CD4-positive, alpha-beta T cell treated with Interleukin-4 for 1 hour (primary cell): ENCODE measurements at places on chromosomes 16 and 17.

DNA sequence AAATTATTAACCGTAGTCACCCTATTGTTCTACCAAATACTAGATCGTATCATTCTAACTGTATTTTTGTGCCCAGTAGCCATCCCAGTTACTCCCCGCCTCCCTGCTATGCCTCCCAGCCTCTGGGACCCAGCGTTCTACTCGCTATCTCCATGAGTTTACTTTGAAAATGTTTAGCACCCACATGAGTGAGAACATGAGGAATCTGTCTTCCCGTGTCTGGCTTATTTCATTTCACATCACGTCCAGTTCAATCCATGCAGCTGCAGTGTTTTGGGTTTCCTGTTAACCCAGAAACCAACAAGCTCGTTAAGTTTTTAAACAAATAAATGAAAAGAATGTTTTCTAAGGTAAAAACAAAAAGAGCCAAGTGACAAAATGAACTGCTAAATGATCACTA lies 82.1 kb downstream of the VPS53 start:
- no peak for DNase-seq

GRCh38 chr17:57195785-57196460 lies 60.4 kb upstream of the MSI2 start:
- no peak for DNase-seq

GRCh38 chr16:49250689-49251088 lies 30.9 kb downstream of the CBLN1 start:
- DNase-seq: no peak

GRCh38 chr17:64051153-64051552 lies 30.7 kb upstream of the ICAM2 start:
- DNase-seq: peak; percentile 81

DNA sequence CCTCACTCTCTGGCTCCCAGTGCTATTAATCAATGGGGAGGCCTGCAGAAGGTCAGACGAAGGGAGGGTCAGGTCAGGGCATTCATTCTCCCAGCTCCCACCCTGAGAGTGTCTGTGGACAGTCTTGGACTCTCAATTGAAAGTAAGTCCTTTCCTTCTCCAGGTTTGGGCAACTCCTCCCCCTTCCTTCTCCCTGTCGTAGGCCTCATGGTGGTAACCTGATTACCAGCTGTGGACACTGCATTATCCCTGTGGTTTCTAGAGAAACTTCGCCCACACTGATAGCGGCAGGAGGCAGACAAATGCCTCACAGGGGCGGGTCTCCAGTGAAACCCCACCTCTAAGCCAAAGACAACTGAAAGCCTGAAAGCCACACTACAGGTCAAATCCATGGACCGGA lies 57.7 kb upstream of the SLC25A19 start:
- DNase-seq: no peak

- DNase-seq: peak; percentile 89
These were observed 891 bp downstream of the CORO1A start for GRCh38 chr16:30184096-30184890.

GRCh38 chr16:2473446-2473926 lies 1.4 kb upstream of the TBC1D24 start:
- DNase-seq: no peak

DNA sequence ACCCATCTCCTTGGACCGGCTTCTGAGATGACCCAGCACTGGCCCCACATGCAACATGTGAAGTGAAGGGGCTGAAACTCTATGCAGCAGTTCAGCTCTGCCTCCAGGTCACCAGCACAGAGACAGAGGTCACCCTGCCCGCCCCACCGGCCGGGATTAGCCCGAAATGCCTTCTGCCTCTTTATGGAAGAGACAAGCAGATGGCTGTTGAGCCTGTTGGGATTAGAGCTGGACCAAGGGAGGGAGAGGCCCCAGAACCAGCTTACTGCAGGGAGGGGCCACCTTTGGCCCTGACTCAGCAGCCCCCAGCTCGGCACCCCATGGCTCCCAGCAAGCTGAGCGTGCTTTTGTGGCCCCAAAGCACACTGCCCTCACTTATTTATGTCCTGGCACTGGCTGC lies 5.7 kb downstream of the AIPL1 start:
- DNase-seq: no peak

DNA sequence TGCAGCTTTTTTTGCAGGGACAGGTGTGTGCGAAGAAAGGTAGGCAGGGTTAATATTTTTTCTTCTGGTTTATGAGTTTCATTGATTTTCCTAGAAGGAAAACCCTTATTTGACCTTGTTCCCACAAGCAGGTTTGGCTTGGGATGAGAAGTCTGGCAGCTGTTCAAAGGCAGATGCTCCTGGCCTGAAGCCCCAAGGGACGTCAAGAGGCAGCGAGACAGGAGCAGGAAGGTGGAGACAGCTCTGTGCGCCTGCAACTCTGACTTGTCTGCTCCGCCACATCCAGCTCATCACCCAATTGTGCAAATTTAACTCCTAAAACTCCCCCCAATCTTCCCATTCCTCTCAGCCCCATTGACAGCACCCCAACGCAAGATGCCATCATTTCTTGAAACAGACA lies 136.8 kb upstream of the XYLT1 start:
- DNase-seq: no peak

GRCh38 chr17:11980813-11981212 lies 16.5 kb downstream of the ZNF18 start:
- DNase-seq: no peak

DNA sequence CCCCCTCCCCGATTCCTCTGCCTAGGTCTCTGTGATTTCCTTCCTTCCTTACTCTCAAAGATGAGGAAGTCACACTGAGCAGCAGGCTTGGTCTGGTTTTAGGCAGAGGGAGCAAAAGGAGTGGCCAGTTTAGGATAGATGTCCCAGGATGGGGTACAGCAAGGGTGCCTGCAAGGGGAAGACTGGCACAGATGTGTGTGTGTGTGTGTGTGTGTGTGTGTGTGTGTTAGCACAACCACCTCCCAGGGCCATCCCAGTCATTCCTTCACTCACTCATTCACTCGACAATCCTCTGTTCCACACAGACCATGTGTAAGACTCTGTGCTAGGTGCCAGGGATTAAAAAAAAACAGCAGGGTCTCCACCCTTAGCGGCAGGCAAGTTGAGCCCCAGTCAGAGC lies 35.9 kb downstream of the TMEM132E start:
- no peak for DNase-seq
